ENCODE measurements at places on chromosomes 5 and 9.

DNA sequence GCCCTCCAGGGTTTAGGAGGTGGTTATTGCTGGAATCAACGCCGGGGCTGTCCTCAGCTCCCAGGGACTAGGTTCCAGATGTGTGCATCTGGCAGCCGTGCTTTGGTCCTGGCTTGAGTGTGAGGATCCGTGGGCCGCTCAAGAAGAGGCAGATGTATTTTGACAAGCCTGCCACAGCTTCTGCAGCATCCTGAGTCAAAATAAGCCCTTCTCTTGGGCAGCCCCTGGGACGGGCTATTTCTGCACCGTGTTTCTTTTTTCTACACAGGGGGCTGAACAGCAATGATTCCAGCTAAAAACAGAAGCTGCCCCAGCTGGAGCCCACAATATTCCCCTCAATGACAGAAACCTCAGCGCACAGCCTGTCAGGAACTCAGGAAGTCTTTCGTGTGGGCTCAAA is 19.7 kb upstream of the CPLX2 start:
- DNase-seq, result no peak

DNA sequence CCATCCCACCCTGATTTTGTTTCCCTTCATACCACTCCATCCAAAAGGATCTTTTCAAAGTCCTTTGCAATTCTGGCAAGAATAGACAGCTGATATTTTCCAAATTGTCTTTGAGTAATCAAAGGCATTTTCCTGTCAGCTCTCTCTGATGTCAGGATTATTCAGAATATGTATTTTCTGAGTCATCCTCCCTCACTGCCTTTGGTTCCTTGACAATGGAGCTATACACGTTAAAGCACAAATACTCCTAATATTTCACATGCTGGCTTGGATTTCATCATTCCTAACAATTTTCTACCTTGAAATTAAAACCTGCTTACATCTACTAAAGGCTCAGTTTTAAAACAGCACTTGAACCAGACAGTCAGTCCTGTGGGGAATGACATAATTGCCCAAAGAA is 379.4 kb downstream of the GADD45G start:
- no peak for DNase-seq

- DNase-seq, result no peak
These were observed 67.1 kb downstream of the BAAT start for GRCh38 chr9:101317735-101318134.

DNA sequence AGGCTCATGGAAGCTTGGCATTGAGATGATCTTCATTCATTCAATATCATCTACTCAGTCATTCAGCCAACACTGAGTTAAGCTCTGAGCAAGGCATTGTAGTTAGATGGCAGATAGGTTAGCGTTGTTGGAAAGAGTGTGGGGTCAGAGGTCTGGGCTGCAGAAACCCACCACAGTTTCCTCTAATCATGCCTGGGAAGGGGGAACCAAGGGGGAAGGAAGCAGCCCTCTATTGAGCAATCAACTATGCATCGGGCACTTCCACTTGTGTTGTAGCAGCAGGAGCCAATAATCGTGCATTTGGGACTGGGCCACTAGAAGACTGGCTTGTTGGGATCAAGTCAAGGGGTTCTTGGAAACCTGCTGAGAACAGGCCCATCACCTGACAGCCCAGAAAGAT is 139.1 kb downstream of the PIP5K1B start:
- no peak for DNase-seq

GRCh38 chr9:15361737-15362136 is 54.7 kb upstream of the TTC39B start:
- DNase-seq, result no peak

GRCh38 chr9:27394826-27395201 is 97.9 kb upstream of the EQTN start:
- DNase-seq, result no peak

- DNase-seq, result no peak
These were observed 146.7 kb downstream of the ROR2 start for GRCh38 chr9:91803151-91803940.

DNA sequence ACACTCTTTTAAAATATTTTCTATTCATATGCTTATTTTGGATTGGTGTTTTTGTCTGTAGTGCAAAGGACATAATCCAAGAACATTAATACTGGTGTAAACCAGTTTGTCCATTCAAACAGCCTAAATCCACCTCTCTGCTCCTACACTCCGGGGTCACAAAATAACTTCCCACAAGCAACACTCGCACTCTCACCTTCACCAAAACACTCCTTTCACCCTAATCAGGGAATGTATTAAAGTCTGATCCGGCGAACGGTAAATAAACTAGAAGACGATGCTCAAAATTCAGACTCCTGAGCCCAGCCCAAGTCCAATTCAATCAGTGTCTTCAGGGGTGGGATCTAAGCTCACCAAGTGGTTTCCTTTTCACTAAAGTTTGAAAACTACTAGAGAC is 649 bp downstream of the AP3B1 start:
- DNase-seq, result no peak

- DNase-seq, result no peak
These were observed 369.0 kb downstream of the HINT1 start for GRCh38 chr5:130796032-130796431.

DNA sequence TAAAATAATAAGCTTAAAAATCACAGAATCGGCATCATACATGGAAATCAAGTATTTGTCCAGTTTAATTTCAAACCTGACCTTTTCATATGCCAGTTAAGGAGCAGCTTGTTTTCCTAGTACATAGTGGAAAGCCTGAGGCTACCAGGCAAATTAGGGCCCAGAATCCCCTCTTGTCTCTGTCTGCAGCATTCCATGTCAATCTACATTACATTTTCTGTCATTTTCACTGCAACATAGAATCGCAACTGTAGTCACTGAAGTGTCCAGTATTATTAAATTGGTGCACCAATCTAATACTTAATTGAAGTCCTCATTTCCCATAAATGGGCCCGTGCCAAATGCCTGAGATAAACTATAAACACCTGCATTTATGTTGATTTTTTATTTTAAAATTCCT is 1352.2 kb upstream of the ACO1 start:
- no peak for DNase-seq

DNA sequence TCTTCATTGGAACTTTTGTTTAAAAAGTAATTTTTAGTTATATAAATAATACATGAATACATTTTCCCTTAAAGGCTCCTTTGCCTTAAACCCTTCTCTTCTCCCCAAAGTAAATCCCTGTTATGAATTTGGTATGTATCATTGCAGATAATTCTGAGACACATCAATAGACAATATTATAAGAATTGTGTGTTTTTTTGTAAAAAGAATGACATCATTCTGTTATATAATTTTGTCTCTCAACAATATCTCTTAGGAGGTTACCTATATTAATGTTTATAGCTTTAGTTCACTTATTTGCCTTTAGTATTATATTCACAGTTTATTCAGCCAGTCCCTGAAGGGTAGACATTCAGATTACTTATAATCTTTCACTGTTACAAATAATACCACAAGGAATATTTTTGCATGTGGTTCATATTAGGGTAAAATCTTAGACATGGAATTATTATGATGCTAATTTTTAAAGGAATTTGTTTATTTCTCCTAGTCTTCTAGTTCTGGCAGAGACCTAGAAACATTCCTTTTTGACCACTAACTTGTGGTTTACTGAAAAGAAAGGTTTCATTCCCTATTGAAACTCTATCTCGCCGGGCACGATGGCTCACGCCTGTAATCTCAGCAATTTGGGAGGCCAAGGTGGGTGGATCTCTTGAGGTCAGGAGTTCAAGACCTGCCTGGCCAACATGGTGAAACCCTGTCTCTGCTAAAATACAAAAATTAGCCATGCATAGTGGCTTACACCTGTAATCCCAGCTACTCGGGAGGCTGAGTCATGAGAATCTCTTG is 105.6 kb downstream of the KCTD16 start:
- DNase-seq, result no peak

DNA sequence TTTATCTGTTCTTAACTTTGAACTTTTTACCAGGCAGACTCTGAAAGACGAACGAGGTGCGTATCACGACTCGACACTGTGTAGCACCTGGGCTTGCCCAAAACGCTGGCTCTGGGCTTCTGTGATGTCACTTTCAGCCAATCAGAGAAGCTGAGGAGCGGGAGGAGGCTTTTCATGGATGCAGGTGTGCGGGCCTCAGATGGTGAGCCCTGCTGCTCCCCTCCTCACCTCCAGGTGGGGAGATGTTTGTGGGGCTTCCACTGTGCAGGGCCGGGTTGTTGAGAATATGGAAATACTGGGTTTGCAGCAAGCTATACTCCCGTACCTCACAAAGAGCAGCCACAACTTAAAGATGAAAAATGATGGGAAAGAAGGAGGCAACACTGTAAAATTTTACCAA is 246.3 kb downstream of the IRX2 start:
- DNase-seq, result no peak

DNA sequence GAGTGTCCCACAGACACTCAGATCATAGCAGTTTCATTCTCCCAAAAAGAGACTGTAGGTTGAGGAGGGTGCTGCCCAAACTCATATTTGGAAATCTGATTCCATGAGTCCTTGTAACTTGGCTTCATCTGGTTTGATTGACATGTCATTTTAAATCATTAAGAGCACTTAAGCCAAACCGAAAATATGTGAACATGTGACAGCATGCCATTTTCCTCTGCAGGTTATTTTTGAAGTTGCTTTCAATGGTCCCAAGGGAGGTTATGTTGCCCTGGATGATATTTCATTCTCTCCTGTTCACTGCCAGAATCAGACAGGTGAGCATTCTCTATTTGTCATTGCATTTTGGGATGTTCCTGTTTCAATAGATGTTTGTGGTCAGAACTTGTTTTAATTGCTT is 87.6 kb downstream of the MAMDC2 start:
- DNase-seq, result no peak

GRCh38 chr9:5988265-5988664 is 27.2 kb downstream of the RANBP6 start:
- no peak for DNase-seq

- DNase-seq, result no peak
These were observed 41.3 kb downstream of the SHB start for GRCh38 chr9:38027714-38028113.

GRCh38 chr5:57193757-57194413 is 20.0 kb downstream of the GPBP1 start:
- no peak for DNase-seq

- no peak for DNase-seq
These were observed 202.8 kb upstream of the TAS2R1 start for GRCh38 chr5:9832921-9833320.

DNA sequence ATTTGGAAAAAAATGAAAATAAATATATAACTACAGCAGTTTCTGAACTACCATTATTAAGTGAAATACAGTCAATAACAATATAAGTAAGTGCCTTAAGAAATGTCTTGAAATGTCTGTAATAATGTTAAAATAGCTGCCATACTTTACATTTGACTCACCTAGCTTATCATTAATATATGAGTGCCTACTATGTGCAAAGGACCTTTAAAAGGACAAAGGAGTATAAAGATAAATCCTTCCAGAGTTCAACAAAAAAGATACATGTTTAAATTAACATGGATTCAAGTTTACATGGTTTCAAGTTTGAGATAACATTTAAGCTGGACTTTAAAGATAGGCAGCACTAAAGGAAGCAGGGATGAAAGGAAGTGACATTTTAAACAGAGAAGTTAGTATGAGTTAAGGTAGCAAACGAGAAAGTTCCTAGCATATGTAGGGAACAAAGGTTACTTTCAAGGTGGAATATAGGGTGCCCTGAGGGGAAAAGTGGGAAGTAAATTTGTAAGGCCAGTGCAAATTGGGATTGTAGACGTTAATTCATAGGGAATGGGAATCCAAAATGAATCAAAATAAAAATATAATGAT is 8.9 kb downstream of the ITGA1 start:
- DNase-seq, result no peak

Measured in activated T-helper 1 cell treated with anti-CD3 and anti-CD28 coated beads, Interleukin-2, amount 50 U/mL, for 16 hours (primary cell).